ENCODE measurements at places on chromosomes 3 and 15. TPM values are rescaled to one million over a fixed set of nuclear protein-coding genes. Genes with fewer than 3 reads are reported as not detected.

DNA sequence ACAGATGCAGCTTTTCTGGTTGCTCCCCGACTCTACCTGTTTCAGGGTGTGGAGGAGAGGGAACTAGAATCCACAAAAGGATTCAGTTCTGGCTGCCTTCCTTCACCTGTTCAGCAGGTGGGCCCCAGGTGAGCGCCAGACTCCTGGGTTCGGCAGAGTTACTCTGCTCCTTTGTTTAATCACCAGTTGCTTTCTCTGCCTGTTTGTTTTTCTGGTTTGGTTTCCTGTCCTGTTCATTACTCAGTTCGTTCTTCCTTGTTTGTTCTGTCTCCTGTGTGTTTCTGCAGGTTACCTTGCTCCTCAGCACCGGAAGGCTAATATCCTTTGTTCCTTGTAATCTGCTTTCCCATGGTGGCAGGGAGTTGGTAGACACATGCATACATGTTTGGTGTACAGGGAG, 508.5 kb upstream of the ATP11B start:
- no peak for DNase-seq

- DNase-seq: peak; percentile 78
These were observed 1433.9 kb upstream of the CADM2 start for GRCh38 chr3:83524901-83525300.

- DNase-seq: no peak
These were observed 494.1 kb upstream of the DPPA4 start for GRCh38 chr3:109831403-109831802.

GRCh38 chr3:111032677-111033076, 38.9 kb upstream of the NECTIN3 start:
- DNase-seq: no peak

GRCh38 chr3:14150078-14150477, 25.2 kb downstream of the TMEM43 start:
- no peak for DNase-seq

DNA sequence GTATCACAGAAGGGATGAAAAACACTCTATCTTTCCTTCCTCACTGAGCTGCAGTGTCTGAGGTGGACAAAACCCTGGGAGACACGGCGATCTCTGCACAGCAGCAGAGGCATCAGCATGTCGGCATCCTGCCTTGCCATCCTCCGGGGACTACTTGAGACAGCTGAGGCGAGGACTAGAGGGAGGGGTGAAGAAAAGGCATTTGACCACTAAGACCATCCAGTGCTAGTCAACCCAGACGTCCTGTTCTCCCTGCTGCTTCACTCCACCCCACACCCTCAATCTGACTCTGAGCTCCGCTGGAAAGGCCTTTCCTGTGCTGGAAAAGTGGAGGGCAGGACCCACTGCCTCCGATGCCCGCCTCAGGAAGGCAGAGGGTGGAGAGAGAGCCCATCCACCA, 67.3 kb downstream of the VGLL4 start:
- no peak for DNase-seq

DNA sequence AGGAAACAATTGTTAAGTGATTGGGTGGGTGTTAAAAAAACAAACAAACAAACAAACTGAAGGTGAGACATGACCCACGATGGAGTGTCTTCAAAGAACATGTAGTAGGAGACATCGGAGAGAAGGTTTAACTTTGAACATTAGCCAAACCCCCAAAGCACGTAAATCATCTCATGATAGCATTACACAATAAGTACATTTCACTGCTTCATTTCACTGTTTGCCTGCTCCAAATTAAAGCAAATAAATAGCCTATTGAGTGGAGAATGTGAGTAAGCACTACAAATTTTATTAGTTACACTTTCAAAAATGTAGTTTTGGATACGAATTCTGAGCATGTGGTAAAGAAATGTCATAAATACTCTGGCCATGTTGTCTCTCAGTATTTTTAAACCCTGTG, 287.0 kb downstream of the SI start:
- no peak for DNase-seq

- no peak for DNase-seq
These were observed 70.1 kb downstream of the CCK start for GRCh38 chr3:42195879-42196330.

GRIP2 gene
- 14.1 TPM for total RNA-seq

SAXO2 gene
- total RNA-seq: 1.8 TPM

Data from tongue (tissue), 3 donors.